Activated CD4-positive, alpha-beta T cell treated with anti-CD3 and anti-CD28 coated beads, Interleukin-2, Interleukin-4, amounts not matched to agents 100 ng/mL and 50 ng/mL, durations not matched to agents 16 hours and 8 hours (primary cell): ENCODE measurements at places on chromosomes 5 and 9.

DNA sequence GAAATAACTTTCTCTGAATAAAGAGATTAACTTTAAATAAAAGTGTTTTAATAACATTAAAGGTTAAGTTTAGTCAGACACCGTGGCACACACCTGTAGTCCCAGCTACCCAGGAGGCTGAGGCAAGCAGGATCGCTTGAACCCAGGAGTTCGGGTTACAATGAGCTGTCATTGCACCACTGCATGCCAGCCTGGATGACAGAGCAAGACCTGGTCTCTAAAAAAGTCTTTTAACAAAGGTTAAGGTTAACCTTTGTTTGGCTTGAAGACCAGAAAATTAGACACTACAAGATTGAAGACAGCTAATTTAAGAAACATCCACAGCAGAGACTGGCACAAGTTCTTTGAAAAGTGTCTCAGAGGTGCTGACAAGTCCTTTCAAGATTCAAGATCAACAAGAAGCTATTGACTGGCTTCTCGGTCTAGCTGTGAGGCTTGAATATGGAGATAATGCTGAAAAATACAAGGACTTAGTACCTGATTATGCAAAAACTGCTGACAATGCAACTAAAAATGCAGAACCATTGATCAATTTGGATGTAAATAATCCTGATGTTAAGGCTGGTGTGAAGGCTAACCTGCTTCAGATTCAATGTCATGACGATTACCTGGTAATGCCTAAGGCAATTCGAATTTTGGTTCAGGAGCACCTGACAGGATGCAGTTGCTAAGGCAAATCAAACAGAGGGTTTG lies 48.8 kb downstream of the FAM81B start:
- DNase-seq = no peak

DNA sequence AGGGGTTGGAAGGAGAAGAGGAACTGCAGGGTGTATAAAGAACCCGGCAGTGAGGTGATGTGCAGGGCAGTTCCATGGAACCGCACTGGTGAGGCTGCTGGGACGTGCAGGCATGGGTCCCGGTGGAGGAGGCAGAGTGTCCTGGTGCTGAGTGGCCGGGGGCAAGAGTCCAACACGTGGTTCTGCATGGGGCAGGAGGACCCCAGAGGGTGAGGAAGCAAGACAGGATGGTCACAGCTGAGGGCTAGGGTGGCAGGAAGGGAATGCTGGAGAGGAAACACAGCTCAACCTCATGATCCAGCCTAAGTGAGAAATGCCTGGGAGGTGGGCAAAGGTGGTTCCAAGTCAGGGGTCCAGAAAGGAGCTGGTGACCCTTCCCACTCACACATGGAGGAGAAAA lies 87.2 kb downstream of the S1PR3 start:
- DNase-seq = no peak

- no peak for DNase-seq
Measured at GRCh38 chr5:9716838-9717281, 86.7 kb upstream of the TAS2R1 start.

GRCh38 chr5:33890131-33891032 lies 1.4 kb downstream of the ADAMTS12 start:
- no peak for DNase-seq

- no peak for DNase-seq
Measured at GRCh38 chr5:123089914-123090660, 1.0 kb downstream of the PRDM6 start.

DNA sequence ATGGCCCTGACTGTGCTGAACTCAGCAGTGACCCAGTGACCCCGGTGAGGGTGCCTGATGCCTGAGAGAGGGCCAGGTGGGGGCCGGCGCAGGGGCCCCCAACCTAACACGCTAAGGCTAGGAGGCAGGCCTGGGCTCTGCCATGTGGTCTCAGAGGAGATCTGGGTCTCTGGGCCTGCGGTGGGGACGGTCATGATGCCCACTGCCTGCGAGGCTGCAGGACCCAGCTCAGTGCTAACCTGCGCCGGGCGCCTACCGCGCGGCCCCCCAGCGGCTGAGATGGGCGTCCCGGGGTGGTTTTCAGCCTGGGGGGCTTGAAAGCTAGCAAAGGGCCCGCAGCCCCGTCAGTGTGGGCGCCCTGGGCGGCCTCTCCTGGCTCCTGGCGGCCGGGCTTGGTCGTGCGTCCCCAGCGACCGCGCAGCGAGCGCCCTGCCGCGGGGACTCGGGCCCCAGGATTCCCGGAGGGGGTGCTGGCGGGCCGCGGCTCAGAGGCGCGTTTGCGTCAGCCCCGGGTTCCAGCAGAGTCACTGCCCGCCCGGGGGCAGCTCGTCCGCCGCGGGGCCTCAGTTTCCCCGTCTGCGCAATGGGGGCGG lies 2.5 kb downstream of the EGFL7 start:
- DNase-seq = no peak

GRCh38 chr9:107219486-107220077 lies 63.5 kb upstream of the RAD23B start:
- no peak for DNase-seq

GRCh38 chr5:5042806-5043205 lies 97.3 kb upstream of the ADAMTS16 start:
- DNase-seq = no peak

DNA sequence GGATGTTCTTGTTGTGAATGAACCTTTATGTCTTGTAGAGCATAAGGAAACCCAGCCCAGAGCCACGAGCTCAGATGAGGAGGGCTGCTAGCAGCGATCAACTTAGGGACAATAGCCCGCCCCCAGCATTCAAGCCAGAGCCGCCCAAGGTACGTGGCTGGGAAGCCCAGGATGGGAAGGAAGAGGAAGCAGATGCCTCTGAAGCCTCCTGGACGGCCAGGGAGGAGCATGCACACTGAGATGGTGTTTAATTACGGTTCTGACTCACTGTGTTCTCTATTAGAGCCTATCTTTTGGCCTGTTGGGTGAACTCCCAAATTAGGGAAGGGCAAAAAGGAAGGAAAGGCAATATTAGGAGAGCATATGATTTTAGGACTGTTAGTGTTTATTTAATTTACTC lies 75.3 kb downstream of the TJP2 start:
- DNase-seq = no peak

- DNase-seq = no peak
Measured at GRCh38 chr9:76725011-76725546, 39.2 kb upstream of the PCA3 start.

- peak; percentile 36 for DNase-seq
Measured at GRCh38 chr5:112154940-112155686, 264.0 kb downstream of the EPB41L4A start.

- peak; percentile 67 for DNase-seq
Measured at GRCh38 chr5:176653401-176654385, 6.4 kb downstream of the TSPAN17 start.

- no peak for DNase-seq
Measured at GRCh38 chr9:130196643-130197042, 24.4 kb downstream of the NCS1 start.

- no peak for DNase-seq
Measured at GRCh38 chr9:21031808-21032183, 356 bp upstream of the HACD4 start.

GRCh38 chr5:127518319-127518621 lies 830 bp downstream of the PRRC1 start:
- peak; percentile 41 for DNase-seq

- no peak for DNase-seq
Measured at GRCh38 chr5:134188092-134188491, 11.3 kb upstream of the SKP1 start.

DNA sequence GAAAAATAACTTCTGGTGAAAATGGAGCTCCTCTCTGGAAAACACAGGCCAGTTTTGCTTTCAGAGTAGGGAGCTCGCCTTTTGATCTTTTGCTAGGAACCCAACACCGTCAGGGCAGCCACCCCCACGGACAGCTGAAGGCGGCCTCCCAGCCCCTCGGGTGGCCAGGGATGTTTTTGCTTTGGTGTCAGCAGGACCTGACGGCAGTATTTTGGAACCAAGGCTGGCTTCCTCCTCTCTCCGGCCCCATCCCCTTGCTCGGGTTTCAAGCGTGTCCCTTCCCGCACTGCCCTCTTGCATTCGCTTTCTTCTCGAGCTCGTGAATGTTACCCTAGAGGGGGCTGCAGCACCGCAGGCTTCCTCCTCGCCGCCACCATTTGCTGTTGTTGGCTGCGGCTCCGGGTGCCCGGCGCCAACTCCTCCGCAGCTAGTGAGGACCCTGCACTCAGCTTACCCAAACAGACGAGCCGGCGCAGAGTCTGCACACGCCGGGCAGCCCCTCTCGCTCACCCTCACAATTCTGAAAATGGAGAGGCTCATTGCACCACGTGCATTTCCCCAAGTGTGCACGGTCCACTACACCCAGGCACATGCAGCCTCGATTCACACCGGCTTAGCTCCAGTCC lies 35.5 kb upstream of the ADAMTSL1 start:
- no peak for DNase-seq

- no peak for DNase-seq
Measured at GRCh38 chr5:4758550-4758949, 381.6 kb upstream of the ADAMTS16 start.

DNA sequence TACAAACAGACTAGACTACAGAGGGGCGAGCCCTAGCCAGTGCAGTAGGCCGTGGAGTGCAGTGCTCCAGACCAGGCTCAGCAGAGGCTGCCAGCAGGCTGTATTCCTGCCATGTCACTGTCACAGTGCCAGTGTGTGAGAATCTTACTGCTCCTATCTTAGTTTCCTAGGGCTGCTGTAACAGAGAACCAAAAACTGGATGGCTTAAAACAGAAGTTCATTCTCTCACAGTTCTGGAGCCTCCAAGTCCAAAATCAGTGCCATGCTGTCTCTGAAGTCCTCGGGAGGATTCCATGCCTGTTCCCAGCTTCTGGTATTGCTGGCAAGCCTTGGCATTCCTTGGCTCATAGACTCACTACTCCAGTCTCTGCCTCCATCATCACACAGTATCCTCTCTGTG lies 75.0 kb upstream of the SAP30L start:
- DNase-seq = no peak

DNA sequence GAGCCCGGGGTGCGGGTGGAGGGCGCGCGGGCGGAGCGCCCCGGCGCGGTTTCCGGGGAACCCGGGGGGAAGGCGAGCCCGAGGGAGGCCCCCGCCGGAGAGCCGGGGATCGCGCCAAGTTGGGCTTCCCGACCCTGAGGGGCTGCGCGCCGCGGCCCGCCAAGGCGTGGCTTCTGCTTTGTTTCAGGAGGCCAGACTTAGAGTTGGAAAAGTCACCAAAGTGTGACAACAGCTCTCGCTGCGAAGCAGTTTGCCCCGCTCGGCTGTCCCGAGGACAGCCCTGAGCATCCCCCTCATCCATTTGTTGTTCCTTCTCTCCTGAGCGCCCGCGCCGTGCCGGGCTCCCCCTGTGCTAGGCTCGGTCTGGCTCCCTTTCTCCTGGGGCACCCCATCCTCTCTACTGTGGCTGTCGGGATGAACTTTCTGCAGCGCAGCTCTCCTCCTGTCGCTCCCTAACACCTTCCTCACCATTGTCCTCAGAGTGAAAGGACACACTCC lies 410 bp downstream of the GLIPR2 start:
- no peak for DNase-seq

DNA sequence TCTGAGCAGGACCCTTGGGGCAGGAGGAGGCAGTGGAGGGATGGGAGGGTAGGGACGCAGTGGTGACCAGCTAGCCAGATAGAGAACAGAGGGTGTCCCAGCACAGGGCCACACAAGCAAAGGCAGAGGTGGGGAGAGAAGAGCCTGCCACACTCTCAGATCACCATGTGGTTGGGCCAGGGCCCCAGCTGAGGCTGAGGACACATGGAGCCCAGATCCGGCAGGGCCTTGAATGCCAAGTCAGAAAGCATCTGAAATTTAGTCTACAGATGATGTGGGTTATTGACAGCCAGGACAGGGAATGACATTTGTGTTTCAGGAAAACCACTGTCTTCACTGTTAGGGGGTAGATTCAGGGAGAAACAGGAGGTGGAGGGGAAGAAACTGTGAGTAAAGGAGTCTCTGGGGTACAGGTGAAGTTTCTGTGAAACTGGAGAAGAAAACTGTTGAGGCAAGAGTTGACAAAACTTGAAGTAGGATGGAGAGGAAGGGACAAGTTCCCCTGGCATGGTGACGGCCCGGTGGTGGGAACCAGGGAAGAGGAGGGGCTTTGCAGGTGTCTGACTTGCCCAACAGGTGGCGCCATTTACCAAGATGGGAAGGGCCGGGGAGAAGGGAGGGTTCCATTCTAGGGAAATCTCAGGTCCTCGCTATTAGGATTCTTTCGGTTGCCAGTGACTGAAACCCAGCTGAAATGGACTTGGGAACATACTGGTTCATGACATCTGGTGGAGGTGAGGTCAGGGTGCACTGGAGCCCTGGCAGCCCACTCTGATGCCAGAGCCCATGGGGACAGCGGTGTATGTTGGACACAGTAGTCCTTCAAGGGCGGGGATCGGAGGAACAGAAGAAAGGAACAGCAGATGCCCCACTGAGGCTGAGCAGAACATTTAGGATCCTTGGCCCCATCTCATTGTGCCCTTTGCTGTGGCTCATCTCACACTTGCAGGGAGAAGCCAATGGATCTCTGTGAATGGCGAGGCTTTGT lies 100.1 kb downstream of the KCNIP1 start:
- DNase-seq = peak; percentile 58

DNA sequence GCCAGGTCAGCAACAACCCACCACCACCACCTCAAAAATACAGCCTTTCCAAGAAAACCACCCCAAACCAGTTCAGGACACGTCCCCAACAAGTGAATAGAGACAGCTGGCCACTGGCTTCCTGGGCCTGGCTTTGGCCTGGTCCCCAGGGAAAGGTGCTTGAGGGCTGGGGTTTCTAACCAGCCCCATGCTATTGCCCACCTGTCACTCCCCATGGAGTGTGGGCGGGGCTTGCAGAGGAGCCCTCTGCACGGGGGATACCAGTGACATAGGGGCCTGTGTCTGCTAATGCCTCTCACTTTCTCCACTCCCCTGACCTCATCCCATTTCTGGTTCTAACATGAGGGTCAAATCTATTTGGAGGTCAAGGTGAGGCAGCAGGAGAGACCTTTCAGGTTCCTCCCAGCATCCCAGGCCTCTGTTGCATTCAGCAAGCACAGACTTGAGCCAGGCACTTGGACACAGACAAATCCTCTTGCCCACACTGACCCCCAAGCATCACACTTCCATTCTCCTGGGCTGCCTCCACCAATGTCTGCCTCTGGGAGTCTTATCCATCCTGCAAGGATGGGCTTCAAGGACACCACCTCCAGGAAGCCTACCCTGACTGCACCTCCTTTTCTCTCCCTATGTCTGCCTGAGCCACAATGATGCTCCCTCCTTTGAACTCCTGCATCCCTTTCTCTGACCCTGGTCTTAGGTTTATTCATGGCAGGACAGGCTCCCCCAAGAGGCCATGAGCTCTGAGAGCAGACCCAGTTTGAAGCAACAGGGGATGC lies 16.1 kb upstream of the TTLL11 start:
- no peak for DNase-seq

DNA sequence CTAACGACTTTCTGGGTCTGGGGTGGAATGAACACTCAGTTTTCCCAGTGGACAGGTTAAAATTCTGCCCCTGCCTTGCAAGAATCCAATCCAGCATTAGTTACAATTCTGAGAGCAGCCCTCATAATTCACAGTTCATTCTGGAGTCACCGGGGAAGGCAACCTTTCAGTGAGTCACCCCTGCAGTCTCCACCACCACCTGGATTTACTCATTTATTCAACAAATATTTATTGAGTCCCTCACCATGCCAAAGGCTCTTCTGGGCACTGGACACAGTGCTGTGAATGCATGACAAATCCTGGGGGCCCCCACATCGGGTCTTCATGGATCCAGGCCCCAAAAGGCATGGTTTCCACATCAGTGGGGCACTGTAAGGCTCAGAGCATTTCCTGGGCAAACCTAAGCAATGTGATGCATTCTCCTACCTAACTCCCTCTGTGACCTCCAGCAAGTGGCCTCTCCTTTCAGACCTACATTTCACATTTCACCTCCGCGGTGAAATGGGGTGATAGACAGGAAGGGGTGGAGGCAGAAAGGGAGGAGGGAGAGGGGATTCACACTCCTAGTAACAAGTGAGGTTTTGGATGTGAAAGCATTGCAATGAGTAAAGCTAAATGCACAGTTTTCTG lies 6.4 kb upstream of the MSX2 start:
- no peak for DNase-seq
